ENCODE measurements at places on chromosomes 3 and 15.

DNA sequence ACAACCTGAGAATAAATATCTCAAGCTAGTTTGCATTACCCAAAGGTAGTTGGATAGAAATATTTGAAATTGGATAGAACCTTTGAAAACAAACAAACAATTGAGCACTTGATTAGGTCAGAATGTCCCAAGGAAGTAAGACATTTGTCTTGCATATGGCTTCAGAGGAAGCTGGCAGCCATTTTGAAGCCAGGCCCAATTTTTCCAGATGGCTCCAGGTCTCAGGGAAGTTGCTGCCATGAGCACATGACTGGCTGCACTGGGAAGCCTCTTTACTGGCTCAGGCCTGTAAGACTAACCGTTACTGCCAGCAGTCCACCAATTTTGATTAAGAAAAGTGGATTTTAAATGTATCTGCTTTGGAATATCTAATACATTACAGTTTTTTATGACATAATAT, 448.9 kb upstream of the DPH6 start:
- no peak for DNase-seq

DNA sequence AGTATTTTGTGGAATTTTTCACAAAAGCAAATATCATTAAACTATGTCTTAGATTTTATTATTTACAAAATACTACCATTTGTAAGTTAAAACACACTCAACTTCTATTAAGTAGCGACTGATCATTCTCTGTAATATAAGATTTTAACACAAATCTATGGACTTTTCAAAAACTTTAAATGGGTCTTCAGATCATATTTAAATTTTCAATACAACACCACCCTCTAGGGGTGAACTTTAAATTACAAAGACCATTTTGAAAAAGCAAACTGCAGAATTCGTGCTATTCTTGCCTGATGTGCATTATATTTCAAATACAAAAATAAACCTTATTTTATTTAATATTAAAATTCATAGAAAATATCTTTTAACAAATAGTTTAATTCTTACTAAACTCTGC, 8.2 kb upstream of the VGLL4 start:
- no peak for DNase-seq

DNA sequence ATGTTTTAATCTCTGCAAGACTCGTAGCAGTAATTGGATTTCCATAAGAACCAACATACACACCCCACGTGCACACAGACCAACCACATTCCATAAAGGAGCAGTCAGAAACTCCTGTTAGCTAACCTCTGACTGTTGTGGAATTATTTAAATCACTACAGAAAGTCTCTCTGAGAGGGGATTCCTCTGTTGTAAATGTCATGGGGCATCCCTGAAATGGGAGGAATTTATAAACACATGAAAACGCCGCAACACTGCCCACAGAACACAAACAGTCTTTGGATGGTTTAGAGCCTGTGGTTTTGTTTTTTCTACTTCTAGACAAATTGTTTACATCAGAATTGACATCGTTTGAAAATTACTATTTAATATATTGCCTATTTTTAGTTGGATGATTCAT, 740.1 kb upstream of the GRM7 start:
- DNase-seq, result no peak

DNA sequence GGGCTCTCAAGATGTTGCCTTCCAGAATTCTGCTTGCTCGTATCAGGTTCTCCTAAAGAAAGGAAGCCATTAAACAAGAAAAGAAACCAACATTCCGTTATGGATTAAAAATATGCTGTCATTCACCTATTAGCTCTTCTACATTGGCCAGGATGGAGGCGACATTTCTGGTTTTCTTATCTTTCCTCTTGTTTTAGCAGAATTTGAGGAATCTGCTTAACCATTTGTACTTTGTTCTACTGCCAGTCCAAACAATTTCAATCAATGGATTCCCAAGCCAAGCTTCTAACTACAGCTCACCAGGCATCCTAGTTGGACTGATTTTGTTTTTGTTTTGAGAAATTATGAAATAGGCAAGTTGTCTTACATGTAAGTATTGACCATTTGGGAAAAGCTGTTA, 164.6 kb upstream of the TSC22D2 start:
- DNase-seq, result no peak

GRCh38 chr3:42712688-42713372, 10.2 kb upstream of the HHATL start:
- DNase-seq, result no peak

GRCh38 chr3:38992117-38992760, 59.5 kb downstream of the SCN11A start:
- DNase-seq, result no peak

- DNase-seq, result no peak
Measured at GRCh38 chr3:157204431-157204830, 44.5 kb upstream of the CCNL1 start.

DNA sequence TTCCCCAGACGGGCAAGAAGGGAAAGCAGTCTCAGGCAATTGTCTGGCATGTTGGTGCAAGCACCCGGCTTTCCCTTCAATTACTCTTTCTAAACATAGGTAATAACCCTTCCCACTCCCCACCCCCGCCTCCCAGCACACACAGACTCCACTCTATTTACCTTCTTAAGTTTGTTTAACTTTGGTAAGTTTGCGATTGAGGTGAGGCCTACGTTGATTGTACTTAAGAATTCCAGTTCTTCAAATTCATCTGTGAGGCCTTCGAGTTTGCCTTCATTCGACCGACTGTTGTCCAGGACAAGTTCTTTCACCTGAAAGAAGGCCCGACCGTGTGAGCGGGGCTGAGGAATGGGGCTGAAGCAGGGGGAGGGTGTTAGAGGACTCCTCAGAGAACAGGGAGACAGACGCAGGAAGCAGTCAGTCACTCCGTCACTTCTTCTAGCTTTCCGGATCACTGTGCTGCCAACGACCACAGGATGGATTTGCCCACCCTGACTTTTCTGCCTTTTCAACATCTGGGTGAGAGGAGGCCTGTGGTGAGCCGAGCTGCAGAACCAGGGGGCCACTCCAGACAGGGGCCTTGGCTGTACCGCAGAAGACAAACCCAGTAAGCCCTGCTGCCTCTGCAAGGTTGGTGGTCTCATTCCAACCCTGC, 33.0 kb downstream of the ANP32A start:
- no peak for DNase-seq

- DNase-seq, result no peak
Measured at GRCh38 chr3:121637922-121638321, 22.8 kb downstream of the HCLS1 start.

DNA sequence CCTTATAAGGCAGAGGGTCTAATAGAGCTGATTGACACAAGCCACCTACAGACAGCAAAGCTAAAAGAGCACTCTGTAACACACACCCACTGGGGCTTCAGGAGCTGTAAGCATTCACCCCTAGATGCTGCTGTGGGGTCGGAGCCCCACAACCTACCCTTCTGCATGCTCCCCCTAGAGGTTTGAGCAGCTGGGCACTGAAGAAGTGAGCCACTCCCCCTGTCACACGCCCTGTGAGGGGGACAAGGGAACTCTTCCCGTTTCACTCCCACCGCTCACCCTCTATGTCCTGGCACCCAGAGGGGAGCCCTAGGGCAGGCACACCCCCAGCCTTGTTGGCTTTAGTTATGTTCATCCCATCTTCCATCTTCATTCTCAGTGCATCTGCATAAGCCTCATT, 9.4 kb upstream of the CSTA start:
- no peak for DNase-seq

- no peak for DNase-seq
Measured at GRCh38 chr15:100973351-100974111, 54.4 kb downstream of the LRRK1 start.

DNA sequence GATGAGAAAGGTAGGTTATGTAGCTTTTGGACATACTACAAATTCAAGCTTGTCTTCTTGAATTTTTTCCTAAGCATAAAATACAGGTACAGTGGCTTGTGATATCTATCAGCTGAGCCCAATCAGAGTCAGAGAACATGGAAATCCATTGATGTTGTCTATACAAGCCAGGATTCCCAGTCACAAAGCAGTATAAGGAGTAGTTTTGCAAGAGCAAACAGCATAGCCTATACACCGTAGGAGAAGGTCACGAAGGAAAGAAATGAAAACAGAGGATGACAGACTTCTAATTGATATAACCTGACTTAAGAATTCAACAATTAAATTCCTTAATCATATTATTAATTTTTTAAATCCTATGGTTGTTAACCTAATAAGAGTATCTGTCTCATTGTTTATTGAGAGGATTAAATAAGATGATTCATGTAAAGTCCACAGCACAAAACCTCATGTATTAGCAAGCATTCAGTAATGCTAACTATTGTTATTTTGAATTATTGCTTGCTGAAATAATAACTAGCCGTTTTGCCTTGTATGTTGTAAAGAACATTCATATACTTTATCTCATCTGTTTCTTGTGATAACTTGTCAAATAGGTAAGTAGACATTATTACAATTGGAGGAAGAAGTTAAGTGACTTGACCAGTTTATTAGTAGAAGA, 276.6 kb upstream of the ZPLD1 start:
- no peak for DNase-seq

DNA sequence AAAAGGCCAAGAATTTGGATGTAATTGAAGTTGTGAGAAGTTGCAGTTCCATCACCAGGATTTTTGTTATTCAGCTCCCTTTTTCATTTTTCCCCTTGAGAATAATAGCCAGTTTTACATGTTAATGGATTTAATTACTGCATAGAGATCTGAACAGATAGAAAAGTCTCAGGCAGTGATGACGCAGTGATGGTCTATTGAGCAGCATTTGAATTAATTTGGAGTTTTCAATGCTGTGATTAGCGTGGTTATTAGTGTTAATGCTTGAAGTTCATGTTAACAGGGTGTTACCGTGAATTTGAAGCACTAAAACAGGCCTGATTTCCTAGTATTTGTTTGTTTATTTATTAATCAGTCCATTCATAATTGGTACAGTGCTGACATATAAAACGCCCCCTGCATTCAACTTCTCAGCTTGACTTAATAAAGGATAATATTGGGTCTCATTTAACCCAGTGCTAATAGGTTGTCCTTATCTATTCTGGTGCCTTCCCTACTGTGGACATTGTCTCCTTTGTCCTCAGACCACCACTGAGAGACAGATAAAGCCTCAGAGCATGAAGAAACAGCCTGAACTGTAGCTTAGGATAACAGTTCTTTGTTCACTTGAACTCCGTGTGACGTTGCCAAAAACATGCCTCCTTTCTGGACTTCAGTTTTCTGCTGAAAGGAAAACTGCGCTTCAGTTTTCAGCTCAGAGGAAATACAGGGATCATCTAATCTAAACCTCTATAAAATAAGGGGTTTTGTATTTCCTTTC, 82.4 kb downstream of the RTP4 start:
- DNase-seq, result no peak

- DNase-seq, result no peak
Measured at GRCh38 chr3:94440767-94441493, 378.1 kb downstream of the NSUN3 start.

DNA sequence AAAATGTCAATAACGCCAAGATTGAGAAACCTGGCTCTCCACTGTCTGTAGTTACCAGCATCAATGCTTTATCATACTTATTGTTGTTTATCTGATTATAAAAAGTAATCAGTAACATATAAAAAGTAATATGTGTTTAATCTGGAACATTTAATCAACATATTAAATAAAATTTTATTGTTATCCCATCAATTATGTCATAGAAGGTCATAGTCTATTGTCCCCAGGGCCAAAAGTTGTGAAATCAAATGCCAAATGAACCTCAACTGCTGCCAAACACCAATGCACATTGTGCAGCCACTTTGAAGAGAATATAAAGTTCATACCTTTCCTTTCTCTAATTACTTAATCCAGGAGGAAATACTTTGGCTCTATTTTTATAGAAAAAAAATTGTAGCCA, 106.6 kb downstream of the EOMES start:
- no peak for DNase-seq

GRCh38 chr3:172876297-172876696, 125.8 kb downstream of the ECT2 start:
- no peak for DNase-seq

DNA sequence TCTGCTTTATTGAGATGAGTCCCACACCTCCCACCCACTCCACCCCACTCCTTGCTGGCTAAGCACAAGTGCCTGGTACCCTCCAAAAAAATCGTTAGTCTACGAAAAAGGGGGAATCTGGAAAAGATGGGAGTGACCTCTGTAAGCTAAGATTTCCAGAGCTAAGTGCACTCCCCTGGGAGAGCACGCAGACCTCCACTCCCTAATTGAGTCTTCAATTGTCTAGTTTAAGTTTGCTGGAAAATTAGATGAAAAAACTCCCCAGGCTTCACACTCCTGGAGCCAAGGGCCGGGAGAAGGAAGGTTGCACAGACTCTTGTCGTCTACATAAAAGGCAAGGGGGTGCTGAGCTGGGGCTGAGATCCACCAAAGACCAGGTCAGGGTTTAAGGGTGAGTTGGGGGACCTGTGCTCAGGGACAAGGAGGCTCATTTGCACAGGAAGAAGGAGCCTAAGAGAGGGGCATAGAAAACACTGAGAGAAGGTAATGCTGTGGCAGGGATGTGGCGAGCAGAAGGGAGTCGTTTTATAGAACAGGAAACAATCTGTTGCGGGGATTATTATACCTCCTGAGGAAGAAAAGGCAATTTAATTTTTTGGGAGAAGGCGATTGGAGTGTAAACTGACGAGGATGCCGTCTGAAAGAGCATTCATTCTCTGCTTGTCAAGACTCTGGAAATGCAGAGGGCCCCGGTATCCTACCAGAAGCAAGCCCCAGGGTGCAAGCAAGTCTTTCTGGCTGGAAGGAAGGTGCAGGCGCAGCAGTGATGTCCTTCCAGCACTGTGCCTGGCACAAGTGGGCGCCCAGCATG, 126.5 kb upstream of the DLG1 start:
- no peak for DNase-seq

DNA sequence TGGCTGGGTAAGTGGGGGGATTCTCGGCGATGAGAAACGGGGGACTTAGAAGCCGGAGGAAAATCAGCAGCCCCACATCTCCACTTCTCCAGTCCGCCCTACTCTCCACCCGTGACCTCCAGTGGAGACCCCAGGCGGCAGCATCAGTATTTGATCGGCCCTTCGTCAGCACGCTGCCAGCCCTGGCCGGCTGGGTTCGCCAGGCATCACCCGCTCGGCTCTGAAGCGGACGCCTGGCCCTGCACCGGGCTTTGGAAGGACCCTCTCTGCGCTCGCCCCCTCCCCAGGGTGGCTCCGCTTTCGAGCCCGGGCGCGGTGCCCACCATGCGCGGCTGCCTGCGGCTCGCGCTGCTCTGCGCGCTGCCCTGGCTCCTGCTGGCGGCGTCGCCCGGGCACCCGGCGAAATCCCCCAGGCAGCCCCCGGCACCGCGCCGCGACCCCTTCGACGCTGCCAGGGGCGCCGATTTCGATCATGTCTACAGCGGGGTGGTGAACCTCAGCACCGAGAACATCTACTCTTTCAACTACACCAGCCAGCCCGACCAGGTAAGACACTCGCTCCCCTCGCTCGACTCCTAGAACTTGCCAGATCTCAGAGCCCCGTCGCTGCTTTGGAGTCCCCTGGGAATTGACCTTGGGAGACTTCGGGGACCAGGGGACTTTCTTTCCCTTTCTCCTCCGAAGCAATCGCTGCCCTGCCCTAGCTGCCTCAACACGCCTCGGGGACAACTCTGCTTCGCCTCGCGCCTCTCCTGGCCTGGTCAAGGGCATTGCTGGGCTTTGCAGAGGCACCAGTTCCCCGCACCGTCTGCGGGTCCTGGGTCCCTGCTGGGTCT, 561 bp downstream of the SIDT1 start:
- DNase-seq, result peak; percentile 63

- DNase-seq, result no peak
Measured at GRCh38 chr3:4531478-4532025, 38.4 kb downstream of the ITPR1 start.

Measured in activated CD8-positive, alpha-beta T cell treated with anti-CD3 and anti-CD28 coated beads for 36 hours (primary cell).